ENCODE measurements at places on chromosomes 2 and 18.

- no peak for DNase-seq
Observed at GRCh38 chr2:109374548-109375130, 239.1 kb downstream of the SEPTIN10 start.

DNA sequence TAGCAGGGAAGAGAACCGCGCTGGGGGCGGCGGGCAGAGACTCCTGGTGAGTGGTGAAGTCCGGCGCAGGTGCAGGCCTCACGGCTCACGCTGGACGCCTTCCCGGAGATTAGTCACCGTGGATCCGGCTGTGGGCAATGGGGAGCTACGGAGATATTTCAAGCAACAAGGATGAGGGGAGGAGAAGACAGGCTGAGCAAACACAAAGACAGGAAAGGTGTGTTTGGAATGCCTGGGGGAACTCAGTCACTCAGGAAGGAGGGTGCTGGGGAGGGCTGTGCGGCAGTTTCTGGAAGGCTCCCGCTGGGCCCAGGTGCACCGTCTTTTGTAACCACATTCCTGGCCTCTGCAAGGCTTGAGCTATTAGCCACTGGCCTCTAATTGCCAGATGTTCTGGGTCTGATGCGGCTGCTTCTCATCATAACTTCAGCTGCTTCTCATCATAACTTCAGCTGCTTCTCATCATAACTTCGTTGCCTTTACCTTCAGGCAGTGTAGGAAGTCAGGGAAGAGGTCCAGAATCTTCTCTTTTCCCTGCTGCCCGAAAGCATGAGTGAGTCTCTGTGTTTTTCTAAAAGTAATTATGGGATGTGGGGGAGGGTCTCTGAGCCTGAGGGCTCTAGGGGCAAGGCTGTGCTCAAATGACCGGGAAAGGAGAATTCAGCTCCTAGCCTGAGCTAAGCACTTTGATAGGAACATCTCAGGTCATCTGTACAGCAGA lies 118.9 kb downstream of the PXDN start:
- no peak for DNase-seq

DNA sequence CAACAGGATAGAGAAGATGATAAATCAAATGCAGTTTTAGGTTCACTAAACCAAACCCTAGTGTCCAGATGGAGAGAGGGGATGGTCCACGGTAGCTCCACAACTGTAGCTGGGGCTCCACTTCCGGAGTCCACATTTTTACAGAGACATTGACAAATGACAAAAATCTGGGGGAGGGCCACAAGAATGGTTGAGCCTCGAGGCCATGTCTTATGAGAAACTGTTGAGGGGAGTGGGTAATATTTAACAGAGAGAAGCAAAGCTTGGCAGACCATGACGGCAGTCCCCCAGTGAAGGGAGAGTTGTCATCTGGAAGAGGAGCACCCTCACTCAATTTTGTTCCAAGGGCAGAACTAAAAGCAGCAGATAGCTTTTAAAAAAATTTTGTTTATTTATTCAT lies 17.6 kb upstream of the EPHA4 start:
- DNase-seq: no peak

DNA sequence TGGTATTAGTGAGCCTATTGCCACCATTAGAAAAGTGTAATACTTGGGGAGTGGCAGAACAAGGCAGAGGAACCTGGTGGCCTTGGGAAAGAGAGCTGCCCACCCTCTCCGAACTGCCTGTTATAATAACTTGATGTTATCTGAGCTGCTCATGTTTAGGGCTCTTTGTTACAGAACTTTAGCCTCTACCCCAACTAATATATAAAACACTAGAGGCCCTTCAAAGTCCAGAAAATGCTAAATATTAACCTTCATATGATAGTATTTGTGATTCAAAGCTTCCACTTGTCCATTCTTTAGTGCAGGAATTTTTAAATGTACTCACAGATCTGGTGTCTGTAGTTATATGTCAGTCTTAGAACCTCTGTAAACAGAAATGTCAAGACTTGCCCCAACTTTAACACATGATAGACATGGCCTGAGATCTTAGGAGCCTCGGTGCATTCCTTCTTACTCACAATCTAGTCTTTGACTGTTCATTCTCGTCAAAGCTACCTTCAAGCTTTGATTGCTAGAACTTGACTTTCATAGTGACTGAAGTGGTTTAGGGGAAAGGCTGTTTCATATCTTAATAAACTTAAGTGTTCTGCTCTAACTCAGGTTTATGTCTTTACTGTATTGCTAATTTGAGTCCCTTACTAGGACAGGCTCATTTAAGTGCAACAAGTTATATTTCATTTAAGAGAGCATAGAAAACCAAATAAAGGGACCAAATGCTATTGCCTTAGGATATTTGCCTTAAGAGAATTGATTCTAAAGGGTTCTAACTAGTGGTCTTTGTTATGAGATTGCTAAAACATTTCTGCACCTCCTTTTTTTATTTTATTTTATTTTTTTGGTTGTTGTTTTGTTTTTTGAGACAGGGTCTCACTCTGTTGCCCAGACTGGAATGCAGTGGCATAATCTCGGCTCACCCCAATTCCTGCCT lies 41.6 kb downstream of the DDX1 start:
- no peak for DNase-seq

DNA sequence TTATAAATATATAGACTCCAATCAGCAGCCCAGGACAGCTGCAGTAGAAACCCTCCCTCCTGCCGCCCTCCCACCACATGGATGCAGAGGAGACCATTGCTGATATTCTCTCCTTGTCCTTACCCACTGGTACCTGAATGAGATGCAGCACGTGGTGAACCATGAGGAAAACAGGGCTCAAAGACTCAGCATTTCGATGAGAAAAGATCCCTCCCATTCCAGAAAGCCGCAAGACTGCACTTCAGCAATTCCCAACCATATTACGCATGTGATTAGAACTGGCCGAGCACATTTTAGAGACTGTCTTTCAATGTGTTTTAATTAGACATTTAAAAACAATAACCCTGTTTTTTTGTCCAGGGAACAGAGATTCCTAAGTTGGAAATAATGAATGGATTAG lies 125.5 kb downstream of the NRP2 start:
- DNase-seq: no peak

GRCh38 chr18:9066358-9066757 lies 36.1 kb upstream of the NDUFV2 start:
- no peak for DNase-seq

GRCh38 chr2:61257446-61257845 lies 95.5 kb downstream of the C2orf74 start:
- no peak for DNase-seq

- no peak for DNase-seq
Observed at GRCh38 chr2:73081181-73081671, 9.7 kb upstream of the SFXN5 start.

GRCh38 chr18:61891894-61892293 lies 913 bp downstream of the RNF152 start:
- DNase-seq: no peak
